ENCODE measurements at places on chromosomes 12 and 14.
A peak's percentile ranks its signal among the peaks of the same experiment; 100 is the strongest.

GRCh38 chr14:104601786-104602185 is 2.8 kb downstream of the TMEM179 start:
- DNase-seq = no peak

DNA sequence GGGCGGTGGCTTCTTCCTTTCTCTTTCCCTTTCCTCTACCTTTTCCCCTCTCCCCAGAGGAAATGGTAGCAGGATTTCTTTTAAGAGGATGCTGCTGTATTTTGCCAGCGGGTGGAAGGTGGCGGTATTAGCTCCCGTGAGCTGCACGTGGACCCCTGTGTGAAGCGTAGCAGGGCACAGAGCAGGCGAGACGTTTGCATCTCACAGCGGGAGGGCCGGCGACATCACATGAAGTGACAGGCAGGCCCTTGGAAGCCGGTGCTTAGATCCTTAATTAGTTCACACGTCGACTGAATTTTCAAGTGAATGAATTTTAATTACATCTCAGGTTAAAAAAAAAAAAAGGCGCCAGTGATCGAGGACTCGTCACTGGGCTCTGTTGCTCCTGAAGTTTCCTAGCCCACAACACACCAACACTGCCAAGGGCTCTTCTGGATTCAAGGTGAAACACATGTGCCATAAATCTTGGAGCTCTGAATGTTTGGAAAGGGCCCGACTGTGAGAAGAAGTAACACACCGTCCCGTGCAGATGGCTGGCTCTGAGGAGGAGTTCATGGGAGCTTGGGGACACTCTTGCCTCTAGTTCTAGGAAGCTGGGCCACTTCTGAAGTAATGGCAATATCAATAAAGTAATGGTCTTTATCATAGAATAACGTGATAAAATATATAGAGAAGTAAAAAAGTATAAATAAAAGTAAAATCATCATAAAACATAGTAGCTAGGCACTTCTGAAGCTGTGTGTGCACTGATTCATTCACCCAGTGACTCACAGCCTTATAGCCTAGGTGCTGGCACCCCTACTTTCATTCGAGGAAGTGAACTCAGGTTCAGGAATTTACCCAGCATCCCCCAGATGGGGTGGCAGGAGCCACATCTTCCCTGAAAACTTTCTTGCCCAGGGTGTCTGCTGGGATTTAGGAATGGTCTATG is 75.3 kb downstream of the AACS start:
- no peak for DNase-seq

GRCh38 chr14:74945852-74946658 is 9.3 kb downstream of the PGF start:
- peak; percentile 68 for DNase-seq

DNA sequence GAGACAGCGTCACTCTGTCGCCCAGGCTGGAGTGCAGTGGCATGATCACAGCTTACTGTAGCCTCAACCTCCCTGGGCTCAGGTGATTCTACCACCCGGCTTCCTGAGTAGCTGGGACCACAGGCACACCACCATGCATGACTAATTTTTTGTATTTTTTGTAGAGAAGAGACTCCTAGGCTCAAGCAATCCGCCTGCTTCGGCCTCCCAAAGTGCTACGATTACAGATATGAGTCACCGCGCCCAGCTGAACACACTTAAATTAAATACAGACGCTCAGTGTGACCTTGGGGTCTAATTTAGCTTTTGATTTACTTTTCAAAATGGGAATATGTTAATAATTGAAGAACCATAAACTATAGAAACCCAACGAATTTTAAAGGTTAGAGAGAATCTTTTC is 77.2 kb downstream of the C2CD5 start:
- DNase-seq = no peak

- DNase-seq = no peak
Observed at GRCh38 chr12:132942611-132943010, 13.5 kb downstream of the ZNF605 start.

DNA sequence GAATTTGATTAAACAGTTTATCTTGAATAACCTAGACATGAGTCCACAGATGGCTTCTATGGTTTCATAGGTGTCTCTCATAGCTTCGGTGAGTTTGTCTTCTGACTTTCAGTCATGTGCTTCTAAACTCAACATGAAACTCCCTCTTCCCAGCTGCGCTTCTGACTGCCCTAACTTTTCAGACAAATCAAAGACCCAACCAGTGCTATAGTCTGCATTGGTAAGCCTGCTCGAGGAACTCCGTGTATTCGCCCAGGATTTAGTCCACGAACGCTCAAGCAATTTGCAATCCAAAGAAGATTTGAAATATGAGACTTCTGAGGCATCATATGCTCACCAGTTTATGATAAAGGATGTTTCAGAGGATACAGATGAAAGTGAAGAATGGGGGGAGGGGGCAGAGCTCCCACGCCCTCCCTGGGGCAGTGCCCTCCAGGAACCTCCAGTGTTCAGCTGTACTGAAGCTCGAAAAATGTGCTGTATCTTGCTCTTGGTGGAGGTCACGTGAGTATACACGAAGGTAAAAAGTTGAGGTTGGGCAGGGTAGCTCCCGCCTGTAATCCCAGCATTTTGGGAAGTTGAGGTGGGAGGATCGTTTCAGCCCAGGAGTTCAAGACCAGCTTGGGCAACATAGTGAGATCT is 5.2 kb upstream of the RILPL2 start:
- no peak for DNase-seq

GRCh38 chr12:52744493-52745156 is 32.5 kb downstream of the KRT76 start:
- DNase-seq = no peak

DNA sequence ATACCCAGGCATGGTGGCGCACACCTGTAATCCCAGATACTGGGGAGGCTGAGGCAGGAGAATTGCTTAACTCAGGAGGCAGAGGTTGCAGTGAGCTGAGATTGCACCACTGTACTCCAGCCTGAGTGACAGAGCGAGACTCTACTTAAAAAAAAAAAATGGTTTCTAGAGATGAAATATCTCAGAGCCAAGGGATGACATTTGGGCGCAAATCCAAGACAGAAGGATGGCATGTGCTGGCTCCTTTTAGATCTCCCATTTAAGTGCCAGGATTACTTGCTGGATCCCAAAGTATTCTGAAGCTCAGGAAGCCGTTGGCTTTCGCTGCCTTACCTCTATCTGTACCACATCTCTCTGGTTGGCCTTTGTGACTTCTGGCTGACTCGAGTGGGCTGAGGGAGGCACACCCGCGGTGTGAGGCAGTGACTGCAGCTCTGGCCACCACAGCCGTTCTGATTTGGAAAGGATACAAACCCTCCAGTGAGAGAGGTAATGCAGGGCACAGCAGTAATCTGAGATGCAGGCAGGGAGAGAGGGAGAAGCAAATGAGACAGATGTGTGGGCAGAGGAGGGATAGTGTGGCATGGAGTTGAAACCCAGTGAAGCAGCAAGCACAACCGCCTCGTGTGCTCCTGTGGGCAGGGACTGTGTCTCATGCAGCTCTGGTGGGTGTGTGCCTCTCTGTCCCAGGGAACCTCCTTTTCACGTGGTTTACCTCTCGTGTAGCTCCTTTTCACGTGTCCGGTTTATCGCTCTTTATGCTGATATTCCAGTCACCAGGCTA is 4.9 kb downstream of the B4GALNT3 start:
- no peak for DNase-seq

DNA sequence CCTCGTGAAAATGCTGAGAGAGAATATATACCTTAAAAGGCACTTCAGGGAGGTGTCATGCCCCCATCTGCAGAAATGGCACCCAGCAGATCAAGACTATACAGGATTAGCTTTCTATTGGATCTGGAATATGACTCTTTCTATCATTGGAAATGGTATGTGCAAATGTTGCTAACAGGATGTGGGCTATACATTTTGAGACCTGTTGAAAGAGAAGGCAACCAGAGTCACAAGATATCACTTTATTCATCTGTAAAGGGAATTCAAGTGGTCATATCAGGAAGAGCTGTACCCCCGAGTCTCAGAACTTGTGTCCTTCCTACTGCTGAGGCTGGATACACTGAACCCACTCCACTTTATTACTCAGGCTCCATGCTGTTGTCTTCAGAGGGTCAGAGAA is 46.1 kb upstream of the FRMD6 start:
- no peak for DNase-seq

GRCh38 chr14:74804219-74804825 is 41.2 kb downstream of the YLPM1 start:
- DNase-seq = no peak

- no peak for DNase-seq
Observed at GRCh38 chr12:111953455-111953854, 59.5 kb downstream of the TMEM116 start.

DNA sequence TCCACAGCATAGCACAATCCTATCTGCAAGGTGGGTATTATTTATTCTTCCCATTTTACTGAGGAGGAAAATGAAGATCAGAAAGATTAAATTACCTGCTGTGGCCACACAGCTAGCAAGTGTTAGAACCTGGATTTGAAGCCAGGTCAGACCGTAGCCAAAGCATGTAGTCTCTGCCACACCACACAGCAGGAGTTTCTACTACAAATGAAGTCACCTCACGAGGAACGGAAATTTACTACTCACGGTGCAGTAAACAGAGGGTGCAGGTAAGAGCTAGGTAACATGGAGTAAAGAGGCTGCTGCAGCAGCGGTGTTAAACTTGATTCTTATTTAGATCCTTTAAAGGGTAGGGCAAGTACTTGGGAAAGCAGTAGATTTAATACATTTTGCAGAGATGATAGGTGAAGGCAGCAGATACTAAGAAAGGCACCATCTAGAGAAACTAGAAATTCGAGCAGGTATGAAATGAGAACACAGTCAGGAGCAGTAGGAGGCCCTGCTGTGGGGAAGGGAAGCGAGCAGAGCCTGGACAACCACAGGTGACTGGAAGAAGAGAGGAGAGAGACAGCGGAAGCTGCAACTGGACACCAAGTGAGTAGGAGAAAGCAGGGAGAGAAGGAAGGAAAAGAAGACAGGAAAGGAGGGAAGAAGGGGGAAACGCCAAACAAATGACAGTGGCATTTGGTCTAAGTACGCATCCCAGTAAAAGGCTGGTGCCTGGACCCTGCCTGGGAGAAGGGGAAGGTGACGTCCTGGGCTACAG is 21.5 kb downstream of the SPTB start:
- no peak for DNase-seq

- no peak for DNase-seq
Observed at GRCh38 chr14:23033251-23033727, 1.4 kb downstream of the PSMB5 start.

DNA sequence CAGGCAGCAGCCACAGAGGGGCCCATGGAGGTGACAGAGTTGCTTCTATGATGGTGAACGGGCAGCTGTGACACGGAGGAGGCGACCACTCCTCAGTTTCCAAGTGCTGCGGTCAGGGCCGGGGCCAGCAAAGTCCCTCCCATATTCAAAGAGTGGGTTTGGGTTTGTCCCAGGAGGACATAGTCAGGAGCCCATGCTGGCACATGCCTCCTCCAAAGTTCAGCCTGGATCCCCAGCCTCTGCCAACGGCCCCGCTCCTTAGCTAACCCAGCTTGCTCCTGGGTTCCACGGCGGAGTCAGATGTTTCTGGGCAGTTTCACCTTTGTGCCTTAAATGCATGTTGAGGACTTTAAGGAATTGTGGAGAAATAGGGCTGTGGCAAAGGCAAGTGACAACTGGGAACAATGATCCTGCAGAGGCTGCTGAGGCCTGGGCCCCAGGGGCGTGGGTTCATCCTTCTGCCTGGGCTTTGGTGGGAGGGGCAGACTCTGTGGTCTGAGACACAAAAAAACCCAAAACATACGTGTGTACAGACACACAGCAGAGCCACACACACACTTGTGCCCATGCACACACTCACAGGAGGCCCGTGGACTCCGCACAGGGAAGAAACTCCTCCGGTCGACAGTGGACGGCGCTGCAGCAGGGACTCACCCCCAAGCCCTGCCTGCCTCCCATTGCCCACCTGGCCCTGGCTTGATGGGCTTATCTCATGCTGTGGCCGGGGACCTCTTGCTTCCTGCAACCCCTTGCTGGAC is 399.4 kb downstream of the TMEM121 start:
- no peak for DNase-seq

DNA sequence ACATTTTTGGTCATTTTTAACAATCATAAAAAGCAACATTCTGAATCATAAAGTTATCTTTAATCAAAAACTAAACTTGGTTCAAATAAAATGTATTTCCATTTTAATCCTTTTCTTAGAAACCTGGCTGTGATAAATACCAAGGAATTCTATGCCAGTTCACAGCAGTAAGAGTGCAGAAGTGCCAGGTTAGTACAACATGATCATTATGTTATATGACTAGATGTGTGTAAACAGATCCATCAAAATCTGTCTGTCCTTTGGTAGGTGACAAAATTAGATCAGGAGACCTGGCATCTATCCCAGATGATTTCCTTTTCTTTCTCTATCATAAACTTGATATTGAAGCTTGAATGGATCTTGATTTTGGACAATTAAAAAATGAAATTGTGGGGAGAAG is 200.6 kb upstream of the STXBP6 start:
- DNase-seq = no peak

DNA sequence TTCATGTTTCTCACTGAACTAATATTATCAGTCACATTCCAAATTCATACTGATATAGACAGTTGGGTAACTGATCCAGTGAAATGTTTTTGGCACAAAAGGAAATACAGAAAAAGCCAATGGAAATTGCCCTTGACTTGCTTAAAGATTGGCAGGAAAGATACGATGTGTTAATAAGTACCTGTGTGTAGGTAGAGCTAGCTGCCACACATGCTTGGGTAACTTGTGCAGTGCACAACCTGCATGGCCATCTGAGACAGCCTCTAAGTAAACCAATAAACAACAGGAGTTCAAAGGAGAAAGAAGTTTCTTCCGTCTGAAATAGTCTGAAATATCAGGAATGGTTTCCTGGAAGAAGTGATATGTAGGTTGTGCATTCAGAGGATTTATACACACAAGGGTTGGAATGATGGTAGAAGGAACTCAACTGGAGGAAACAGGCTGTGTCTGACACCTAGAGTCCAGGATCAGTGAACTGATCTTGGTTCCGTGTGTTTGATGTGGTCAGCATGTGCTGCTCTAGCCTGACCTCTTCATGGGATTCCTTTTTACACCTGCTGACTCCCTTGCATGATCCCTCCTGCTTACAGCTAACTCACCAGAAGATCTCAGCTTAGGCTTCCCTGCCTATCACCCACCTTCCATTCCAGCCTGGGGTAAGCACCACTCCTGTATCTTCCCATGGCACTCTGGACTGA is 81.4 kb upstream of the KRR1 start:
- no peak for DNase-seq

DNA sequence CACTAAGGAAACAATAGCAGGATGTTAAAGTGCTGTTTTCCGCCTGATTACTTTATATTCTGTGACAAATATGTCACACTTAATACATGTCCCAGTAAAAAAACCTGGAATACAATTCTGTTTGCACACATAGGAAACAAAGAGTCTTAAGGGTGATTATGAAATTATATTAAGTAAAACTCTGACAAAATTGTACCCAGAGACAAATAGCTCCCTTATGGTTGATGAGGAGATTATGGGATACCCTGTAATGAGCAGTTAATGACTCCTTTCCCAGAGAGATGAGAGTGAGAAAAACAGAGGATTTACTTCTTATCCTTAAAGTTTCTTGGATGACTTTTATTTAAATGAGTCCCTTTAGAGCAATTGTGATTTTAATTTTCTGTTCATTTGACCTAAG is 370.6 kb downstream of the PDZRN4 start:
- DNase-seq = no peak
